ENCODE measurements at places on chromosomes 16 and 17.

DNA sequence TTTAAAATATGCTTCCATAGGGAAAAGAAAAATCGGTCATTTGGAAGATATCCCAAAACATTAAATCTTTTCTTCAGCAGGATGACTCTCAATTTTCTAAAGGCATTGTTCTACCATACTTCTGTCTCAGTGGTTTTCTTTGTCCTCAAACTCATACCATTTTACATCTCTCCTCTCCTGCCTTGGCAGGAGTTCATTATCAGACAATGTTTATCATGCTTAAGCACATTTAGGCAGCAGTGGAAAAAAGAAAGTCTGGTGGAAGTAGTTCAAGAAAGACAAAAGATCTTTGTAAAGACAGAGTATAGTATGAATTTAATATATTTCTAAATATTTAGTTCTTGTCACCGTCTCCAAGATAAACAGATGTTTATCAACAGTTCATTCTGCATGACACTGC, 68.2 kb downstream of the CDK12 start:
- no peak for DNase-seq

DNA sequence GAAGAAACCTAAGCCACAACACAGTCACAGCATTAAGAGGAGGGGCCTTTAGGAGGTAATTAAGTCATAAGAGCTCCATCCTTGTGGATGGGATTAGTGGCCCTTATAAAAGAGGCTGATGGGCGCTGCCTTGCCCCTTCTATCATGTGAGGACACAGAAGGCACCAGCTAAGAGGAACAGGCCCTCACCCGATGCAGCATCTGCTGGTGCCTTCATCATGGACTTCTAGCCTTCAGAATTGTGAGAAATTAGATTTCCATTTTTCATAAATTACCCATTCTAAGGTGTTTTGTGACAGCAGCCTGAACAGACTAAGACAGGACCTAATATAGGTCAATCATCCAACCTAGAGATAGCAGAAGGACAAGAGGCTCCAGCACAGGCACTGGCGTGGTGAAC, 120.8 kb downstream of the CDYL2 start:
- DNase-seq, result no peak

DNA sequence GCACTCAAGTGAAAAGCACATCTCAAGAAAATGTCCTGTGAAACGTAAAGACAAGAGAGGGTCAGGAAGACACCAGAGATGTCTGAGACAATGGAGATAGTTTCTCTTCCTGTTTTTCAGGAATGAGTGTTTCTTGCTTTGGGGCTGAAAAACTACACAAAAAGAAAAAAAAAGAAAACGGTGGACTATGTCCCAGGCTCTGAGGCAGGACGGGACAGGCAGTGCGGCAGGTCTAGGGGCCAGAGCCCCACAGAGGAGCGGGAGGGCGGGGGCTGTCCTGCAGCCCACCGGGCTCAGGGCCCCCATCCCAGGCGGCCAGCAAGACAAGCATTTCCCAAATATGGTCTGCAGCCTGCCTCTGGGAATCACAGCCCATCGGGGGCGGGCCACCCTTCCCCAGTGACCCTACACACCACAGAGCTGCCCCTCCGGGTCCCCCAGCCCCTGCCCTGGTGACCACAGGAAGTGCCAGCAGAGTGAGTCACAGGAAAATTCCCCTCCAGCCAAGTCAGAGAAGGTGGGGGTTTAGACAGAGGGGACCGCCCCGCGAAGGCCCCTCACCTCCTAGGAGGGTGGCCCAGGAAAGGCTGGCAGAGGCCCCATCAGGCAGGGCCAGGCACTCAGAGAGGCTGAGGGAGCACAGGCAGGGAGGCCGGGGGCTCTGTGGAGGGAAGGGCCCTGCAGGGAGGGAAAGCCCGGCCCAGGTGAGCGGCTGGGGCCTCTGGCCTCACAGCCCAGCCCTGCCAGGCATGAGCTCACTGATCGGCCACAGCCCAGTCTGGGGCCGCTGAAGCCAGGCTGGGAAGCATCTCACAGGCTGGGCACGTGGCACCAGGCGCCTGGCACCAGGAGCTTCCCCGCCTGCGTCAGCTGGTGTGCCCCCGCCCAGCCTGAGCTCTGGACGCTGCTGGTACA, 6.3 kb downstream of the BCAR1 start:
- DNase-seq, result peak; percentile 86

- no peak for DNase-seq
These were observed 132.7 kb upstream of the HSBP1 start for GRCh38 chr16:83674931-83675535.

- no peak for DNase-seq
These were observed 357.9 kb upstream of the ZFHX3 start for GRCh38 chr16:73405851-73406250.

GRCh38 chr16:1079786-1080525, 7.4 kb downstream of the SSTR5 start:
- no peak for DNase-seq

DNA sequence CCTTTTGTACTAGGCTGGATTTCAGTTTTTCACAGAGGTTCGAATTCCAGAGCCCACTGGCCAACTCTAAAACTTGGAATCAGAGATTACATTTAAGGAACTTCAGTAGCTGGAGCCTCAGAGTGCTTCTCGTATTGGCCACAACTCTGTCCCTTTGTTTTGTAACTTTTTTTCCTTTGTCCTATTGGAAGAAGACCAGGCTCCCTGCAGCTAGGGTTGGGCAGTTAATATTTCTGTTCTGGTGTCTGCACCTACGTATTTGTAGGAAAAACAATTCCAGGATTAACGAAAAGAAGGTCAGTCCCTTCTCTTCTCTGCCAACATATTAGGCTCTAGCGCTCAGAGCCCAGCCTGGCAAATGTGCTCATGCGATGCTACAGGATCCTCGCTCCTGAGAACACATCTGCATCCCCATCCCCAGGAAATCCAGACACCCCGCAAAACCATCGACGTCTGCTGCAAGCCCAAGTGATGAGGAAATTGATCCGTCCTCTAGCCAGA, 1.9 kb downstream of the CDH11 start:
- no peak for DNase-seq

- DNase-seq, result peak; percentile 45
These were observed 13.8 kb downstream of the ITGB3 start for GRCh38 chr17:47267354-47267828.

Data from foreskin keratinocyte (primary cell).